ENCODE measurements at places on chromosomes 3 and 15.

GRCh38 chr3:43872301-43872700 is 181.6 kb downstream of the ABHD5 start:
- no peak for DNase-seq

DNA sequence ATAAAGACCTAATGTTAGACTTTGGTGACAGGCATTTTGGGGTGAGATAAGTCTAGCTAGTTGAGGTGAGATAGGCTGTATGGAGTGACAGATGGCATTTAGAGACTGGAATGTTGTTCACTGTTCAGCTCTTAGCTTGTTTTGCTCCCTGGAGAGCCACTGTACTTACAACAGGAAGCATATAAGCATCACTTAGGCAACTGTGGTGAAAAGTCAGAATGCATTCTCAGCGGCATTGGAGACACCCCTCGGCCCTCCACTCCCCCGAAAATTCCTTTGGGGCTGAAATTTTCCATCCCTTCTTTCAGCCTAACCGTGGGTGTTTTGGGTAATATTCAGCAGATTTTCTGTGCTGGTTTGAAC is 73.4 kb downstream of the SLCO3A1 start:
- DNase-seq = no peak

- no peak for DNase-seq
Observed at GRCh38 chr3:52406791-52407510, 38.0 kb downstream of the SEMA3G start.

DNA sequence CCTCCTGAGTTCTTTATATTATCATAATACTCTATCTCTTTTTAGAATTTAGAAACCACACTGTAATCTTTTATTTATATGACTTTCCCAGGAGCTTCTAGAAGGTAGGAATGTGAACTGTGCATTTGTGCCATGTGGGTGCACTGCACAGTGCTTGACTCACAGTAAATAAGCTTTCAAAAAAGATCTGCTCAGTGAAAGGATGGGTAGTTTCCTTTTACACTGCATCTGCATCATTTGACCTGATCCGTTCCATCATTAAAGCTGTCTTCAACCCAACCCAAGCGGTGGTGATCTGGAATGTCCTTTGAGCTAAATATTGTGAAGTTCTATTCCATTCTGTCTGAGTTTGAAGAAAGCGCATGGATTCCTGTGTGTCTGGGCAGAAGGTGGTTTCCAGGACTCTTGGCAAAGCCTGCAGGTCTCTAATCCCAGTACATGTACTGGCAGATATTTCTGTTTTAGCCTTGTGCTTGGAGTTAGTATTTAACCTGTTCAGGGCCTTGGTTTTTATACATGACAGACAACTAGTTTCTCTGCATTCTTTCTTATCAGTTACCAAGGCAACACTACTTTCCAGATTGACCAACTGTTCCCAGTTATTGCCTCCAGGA is 96.7 kb downstream of the DHX30 start:
- no peak for DNase-seq

GRCh38 chr15:79376383-79376782 is 55.8 kb upstream of the MINAR1 start:
- no peak for DNase-seq

DNA sequence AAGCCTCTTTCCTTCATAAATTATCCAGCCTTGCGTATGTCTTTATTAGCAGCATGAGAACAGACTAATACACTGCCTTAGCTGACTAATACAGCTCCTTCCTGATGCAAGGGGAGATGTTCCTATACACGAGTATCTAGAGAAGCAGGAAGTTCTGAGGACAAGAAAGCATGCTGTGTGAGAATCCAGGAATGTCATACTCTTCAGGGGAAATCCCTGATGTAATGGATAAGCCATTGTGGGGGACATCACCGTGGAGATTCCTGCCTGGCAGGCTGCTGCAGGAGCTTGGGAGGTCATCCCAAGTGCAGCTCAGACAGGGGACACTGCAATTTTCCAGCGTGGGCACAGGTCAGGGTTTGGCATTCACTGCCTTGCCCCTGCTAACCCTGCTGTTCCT is 476.9 kb downstream of the NR2F2 start:
- DNase-seq = no peak

GRCh38 chr3:178434206-178434805 is 101.9 kb upstream of the KCNMB2 start:
- DNase-seq = no peak

GRCh38 chr15:61205346-61205921 is 23.7 kb downstream of the RORA start:
- no peak for DNase-seq

DNA sequence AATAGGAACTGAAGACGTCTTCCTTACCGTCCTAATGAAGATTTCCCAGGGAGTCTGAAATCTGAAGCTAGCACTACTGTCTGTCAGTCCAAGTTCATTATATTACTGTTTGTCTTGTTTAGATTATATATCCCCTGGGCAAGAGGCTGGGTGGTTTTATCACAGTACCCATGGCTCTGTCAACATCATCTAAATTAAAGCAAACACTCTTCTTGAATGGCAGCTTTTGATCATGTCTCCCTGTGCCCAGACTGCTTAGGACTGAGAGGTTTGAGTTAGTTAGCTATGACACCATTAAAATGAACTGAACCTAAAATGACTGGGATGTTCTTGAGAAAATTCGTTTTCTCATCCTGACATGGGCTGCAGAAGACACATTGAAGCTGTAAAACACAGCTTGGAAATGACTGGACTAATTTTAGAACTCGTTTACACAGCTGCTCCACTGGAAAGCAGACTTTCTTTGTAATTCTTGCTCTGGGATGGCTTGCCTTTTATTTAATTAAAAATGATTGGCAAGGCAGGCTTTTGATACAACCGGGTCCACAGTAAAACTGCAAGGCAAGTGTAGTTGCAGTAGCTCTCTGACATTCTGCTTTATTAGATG is 243.5 kb downstream of the MFSD1 start:
- no peak for DNase-seq

Data from cortex of kidney (tissue), 1 donor.